Natural killer cell (primary cell): ENCODE measurements at places on chromosomes 7 and 10. TPM values are rescaled to one million over a fixed set of nuclear protein-coding genes. Genes with fewer than 3 reads are reported as not detected.

GRCh38 chr7:156494960-156495359, 145.6 kb upstream of the RNF32 start:
- H3K4me3 ChIP-seq, result no peak overlapping the region
- no peak overlapping the region for H3K27ac ChIP-seq
- H3K27me3 ChIP-seq, result no peaks in the 10 kb centered on the region
- no peaks in the 10 kb centered on the region for H3K36me3 ChIP-seq

DNA sequence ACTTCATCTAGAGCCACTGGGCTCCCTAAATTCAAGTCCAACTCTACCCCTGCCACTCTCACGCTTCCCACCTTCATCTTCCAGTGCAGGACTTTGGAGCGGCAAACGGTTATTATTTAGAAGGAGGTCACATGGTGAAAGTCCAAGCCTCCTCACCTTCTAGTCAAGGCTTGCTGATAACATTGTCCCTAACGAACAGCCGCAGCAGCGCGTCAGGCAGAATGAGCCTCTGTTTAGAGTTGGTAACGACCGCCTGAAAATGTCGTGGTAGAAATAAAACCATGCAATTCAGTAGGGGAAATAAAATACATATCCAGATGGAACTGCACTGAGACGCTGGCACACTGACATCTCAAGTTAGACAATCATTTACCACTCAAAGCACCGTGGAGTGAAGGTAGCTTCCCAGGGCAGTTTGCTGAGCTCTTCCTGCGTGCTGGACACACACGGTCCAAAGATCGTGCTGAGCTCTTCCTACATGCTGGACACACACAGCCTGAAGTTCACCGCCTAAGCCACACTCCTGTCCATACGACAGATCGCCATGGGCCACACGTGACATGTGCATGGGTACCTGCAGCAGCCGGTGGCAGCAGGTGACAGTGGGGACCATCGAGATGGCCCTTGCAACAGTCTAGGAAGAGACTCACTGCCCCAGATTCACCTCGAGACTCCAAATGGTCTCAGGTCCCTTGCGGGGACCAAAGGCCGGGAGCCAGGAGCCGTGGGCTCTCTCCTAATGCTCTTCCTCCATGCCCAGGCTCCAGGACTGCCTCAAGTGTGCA, 323.5 kb downstream of the PTPRN2 start:
- no peaks in the 10 kb centered on the region for H3K36me3 ChIP-seq
- H3K27ac ChIP-seq, result no peak overlapping the region
- DNase-seq, result no peak
- H3K4me1 ChIP-seq, result no peaks in the 10 kb centered on the region

GRCh38 chr10:34638406-34639054, 176.6 kb downstream of the PARD3 start:
- H3K36me3 ChIP-seq, result no peaks in the 10 kb centered on the region
- DNase-seq, result peak; percentile 52
- no peak overlapping the region for H3K4me3 ChIP-seq

DNA sequence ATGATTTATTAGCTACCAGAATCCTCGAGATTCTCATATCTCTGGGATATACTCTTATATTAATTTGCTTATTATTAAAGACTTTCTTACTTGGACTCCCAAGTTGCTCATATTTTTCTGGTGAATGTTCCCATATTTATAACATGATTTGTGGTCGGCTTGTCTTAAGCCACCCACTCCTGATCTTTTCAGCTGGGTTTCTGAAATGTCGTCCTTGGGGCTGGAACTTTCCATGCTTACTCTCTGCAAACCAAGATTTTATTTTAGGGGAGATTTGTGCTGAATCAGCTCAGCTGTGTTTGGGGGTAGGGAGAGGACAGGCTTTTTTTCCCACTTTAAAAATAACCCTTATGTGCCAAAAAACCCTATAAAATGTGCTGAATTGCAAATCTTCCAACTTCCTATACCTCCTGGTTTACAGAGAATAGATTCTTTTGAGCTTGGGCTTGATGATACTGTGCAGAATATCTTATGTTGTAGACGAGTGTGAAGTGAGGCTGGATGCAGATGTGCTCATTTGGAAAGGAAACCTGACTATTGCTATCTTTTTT, 162.1 kb downstream of the SND1 start:
- no peak for DNase-seq
- H3K27me3 ChIP-seq, result no peaks in the 10 kb centered on the region
- H3K27ac ChIP-seq, result no peak overlapping the region
- H3K36me3 ChIP-seq, result peaks cover 1% of the 10 kb centered on the region
- no peaks in the 10 kb centered on the region for H3K4me1 ChIP-seq

DNA sequence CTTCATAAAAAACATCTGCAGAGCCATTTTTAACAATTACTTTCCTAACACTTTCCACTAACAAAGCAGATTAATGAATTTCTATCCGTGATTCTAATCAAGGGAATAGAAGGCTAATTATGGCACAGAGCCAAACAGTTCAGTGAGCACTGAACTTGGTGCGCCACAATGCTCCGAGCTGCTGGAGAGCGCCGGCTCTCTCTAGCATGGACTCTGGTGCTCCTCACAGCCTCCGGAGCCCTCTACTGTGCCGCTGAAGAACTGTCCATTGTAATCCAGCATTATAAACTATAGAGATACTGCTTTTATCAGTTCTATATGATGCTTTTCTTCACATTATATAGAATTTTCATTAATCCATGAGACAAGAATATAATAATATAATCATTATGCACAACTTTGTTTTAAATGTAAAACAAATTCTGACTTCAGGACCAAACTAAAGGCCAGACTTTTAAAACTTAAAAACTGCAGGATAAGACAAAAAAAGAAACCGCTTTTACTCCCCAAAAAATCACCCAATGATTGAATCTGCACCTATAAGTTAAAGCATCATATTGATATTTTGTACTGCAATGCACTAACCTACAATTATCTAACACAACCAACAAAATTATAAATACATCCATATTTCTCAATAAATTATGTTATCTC, 123.6 kb downstream of the RNF32 start:
- H3K4me1 ChIP-seq, result no peaks in the 10 kb centered on the region
- H3K27me3 ChIP-seq, result no peaks in the 10 kb centered on the region
- no peak for DNase-seq
- H3K4me3 ChIP-seq, result no peak overlapping the region
- H3K27ac ChIP-seq, result no peak overlapping the region

GRCh38 chr10:4512671-4513240, 313.3 kb upstream of the AKR1E2 start:
- no peaks in the 10 kb centered on the region for H3K27me3 ChIP-seq
- H3K27ac ChIP-seq, result no peak overlapping the region
- H3K36me3 ChIP-seq, result no peaks in the 10 kb centered on the region
- no peak overlapping the region for H3K4me3 ChIP-seq

DNA sequence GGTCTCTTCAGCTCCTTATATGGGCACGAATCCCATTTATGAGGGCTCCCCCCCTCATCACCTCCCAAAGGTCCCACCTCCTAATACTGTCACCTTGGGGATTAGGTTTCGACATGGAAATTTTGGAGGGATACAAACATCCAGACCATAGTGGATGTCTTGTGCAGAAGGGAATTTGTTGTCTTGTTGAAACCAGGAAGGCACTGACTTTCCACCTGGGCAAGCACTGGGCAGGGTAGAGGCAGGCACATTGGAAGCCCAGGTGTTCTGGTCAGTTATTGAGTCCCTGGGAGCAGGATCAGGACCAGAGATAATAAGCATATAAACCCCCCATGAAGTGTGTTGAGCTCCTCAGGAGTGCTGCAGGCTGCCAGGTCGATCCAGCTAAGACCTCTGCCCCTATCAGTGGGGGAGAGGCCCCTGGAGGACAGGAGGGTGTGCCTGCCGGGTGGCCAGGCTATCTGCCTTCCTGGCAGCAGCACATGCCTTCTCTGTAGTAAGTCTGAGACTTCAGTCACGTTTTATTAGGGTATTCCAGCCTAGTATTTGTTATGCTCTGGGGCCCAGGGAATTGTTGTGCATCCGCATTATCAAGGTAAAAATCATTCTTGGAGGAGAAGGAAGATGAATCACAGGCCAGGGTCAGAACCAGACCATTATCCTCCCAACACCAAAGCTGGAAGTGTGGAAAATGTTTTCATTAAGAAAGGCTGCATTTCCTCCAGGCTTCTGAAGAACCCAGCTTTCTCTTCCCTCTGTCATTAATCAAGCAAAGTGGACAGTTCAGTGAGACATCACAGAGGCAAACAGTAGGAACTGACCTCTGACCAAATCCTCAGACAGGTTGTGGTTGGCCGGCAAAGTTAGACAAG, 503.1 kb downstream of the GRID1 start:
- no peak overlapping the region for H3K27ac ChIP-seq
- H3K4me3 ChIP-seq, result no peak overlapping the region
- no peaks in the 10 kb centered on the region for H3K4me1 ChIP-seq
- H3K36me3 ChIP-seq, result no peaks in the 10 kb centered on the region

DNA sequence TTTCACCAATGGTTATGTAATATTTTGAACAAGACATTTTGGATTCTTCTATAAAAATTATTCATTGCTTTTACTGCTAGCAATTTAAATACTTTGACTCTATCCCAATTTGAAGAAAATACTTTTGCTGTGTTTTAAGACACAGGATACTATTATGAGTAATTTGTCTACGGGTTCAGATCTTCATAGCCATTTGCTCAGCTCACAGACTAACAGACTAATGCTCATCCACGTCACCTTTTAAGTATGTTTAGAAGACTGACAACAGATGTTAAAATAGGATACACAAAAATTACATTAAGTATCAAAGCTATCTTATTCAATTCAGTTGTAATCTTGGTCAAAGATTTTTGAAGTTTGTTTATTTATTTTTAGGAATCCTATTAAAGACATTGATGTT, 251.3 kb upstream of the CHRM2 start:
- no peak overlapping the region for H3K27ac ChIP-seq
- DNase-seq, result no peak
- no peaks in the 10 kb centered on the region for H3K4me1 ChIP-seq
- H3K36me3 ChIP-seq, result no peaks in the 10 kb centered on the region
- no peak overlapping the region for H3K4me3 ChIP-seq
- no peaks in the 10 kb centered on the region for H3K27me3 ChIP-seq

- no peaks in the 10 kb centered on the region for H3K27me3 ChIP-seq
- no peak overlapping the region for H3K27ac ChIP-seq
- peak; percentile 24 for DNase-seq
- no peak overlapping the region for H3K4me3 ChIP-seq
Observed at GRCh38 chr7:24406053-24406788, 122.2 kb downstream of the NPY start.

- H3K36me3 ChIP-seq, result peaks cover 2% of the 10 kb centered on the region
- H3K4me1 ChIP-seq, result no peaks in the 10 kb centered on the region
- DNase-seq, result peak; percentile 39
- no peak overlapping the region for H3K4me3 ChIP-seq
- no peaks in the 10 kb centered on the region for H3K27me3 ChIP-seq
Observed at GRCh38 chr10:104123397-104123796, 1.4 kb downstream of the SFR1 start.

GRCh38 chr7:50448823-50449222, 1.3 kb downstream of the FIGNL1 start:
- H3K4me3 ChIP-seq, result no peak overlapping the region
- H3K4me1 ChIP-seq, result peaks cover 16% of the 10 kb centered on the region
- no peak for DNase-seq
- H3K36me3 ChIP-seq, result peaks cover 28% of the 10 kb centered on the region

DNA sequence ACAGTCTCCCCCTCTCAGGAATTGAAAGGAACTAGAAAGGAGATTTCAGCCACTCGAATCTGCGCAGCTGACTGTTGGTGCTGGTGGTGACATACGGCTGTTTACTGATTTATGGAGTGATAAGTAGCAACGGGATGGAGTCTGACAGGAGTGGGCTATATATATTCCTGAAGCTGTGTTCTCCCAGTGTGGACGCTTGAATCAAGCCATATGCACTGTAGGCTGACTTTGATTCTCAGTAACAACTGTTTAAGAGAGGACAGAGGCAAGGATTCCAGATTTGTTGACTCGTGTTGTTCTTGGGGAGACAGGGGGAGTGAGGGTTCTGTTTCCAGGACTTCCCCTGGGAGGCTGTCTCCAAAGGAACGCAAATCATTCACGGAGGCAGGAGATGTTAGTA, 260.1 kb upstream of the AUTS2 start:
- H3K4me3 ChIP-seq, result no peak overlapping the region
- H3K36me3 ChIP-seq, result no peaks in the 10 kb centered on the region
- no peak overlapping the region for H3K27ac ChIP-seq
- no peak for DNase-seq

DNA sequence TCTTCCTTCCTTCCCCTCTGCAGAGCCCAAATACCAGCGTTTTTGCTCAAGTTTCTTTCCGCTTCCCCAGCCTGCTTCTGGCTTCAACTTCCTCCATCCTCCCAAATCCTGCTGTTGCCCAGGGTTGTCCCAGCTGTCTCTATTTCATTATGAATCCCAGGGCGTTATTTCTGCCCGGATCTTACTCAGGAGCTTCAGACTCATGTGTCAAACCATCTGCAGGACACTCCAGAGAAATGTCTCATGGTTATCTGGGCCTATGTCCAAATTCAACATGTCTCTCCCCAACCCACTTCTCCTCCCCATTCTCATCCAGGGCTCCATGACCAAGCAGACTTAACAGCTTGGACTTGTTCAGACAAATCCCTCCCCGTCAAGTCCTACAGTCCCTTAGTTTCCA, 15.6 kb downstream of the ARHGAP22 start:
- H3K27ac ChIP-seq, result no peak overlapping the region
- H3K4me1 ChIP-seq, result no peaks in the 10 kb centered on the region
- no peaks in the 10 kb centered on the region for H3K36me3 ChIP-seq

DNA sequence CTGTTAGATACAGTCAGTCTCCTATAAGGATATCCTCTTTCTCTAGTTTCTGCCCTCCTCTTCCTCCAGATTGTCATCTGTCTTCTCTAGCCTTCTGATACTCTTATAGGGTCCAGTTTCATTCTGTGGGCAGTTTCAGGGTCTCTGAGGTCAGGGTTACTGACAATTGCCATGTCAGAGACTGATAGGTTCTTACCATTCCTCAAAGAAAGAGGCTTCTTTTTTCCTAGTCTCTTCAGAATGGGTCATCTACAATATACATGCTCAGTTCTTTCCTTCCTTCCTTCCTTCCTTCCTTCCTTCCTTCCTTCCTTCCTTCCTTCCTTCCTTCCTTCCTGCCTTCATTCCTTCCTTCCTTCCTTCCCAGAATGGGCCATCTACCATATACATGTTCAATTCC, 48.1 kb upstream of the TAS2R16 start:
- no peak for DNase-seq
- no peak overlapping the region for H3K27ac ChIP-seq
- H3K36me3 ChIP-seq, result no peaks in the 10 kb centered on the region

BAG3 gene
- 7.6 TPM for total RNA-seq

CCDC172 gene
- not detected for total RNA-seq

GARIN1A gene
- 2.5 TPM for total RNA-seq

ANKRD1 gene
- total RNA-seq, result not detected

ITPRID1 gene
- total RNA-seq, result not detected

GNGT1 gene
- not detected for total RNA-seq

CALHM3 gene
- total RNA-seq, result not detected

ABCC2 gene
- total RNA-seq, result 2.7 TPM

ELAPOR2 gene
- 6.2 TPM for total RNA-seq

PILRB gene
- 206 TPM for total RNA-seq

ZWINT gene
- 3.8 TPM for total RNA-seq
